Activated CD4-positive, alpha-beta T cell treated with anti-CD3 and anti-CD28 coated beads for 36 hours (primary cell): ENCODE measurements at places on chromosomes 1 and 21.

DNA sequence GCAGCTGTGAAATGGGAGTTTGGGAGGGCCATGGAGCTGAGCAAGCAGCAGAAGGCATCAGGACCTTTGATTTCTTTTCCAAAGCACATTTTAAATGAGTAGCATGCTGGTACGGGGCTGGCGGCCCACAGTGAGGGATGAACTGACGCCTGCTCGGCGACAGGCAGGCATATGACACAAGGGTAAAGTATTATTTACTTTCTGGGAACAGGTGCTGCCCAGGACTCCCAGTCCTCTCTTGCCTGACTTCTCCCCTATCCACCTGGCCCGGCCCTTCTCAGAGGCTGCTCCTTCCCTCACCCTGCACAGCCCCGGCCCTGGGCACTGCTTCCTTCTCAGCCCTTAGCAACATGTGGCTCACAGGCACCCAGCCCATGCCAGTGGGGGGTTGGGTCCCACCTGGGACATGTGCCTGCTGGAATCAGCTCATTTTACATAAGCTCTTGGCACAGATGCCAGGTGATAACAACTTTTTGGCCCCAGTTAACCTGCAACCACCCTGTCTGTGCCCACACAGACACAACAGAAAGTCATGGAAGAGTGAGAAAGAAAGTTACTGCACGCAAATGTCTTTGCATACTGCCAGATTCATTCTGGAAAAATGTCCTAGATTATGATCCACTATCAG, 112.3 kb upstream of the GADD45A start:
- no peak for DNase-seq

- DNase-seq, result no peak
Measured at GRCh38 chr1:239432255-239432654, 45.9 kb downstream of the CHRM3 start.

- DNase-seq, result no peak
Measured at GRCh38 chr1:92933459-92933858, 27.8 kb downstream of the DIPK1A start.

- DNase-seq, result no peak
Measured at GRCh38 chr1:23864801-23865542, 3.1 kb downstream of the FUCA1 start.

- DNase-seq, result no peak
Measured at GRCh38 chr1:43286533-43286932, 1.2 kb upstream of the C1orf210 start.

- no peak for DNase-seq
Measured at GRCh38 chr1:178004926-178005391, 35.1 kb upstream of the SEC16B start.

DNA sequence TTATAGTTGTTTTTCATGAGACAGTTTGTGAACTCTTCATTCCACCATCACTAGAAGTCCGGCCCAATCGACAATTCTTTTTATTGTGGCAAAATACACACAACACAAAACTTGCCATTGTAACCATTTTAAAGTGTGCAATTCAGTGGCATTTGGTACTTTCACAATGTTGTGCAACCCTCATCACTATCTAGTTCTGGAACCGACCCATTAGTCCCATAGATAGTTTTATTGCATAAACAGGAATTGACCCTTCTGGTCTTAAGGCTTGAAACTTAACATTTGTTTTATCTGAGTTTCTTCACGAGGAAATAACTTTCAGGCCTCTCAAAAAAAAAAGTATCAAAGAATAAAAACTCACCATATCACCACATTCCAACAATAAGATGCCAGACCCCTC, 8.8 kb upstream of the PPIE start:
- DNase-seq, result no peak

GRCh38 chr21:34892209-34892608, 156.9 kb downstream of the RUNX1 start:
- no peak for DNase-seq

GRCh38 chr1:93864175-93864574, 14.8 kb downstream of the DNTTIP2 start:
- no peak for DNase-seq

DNA sequence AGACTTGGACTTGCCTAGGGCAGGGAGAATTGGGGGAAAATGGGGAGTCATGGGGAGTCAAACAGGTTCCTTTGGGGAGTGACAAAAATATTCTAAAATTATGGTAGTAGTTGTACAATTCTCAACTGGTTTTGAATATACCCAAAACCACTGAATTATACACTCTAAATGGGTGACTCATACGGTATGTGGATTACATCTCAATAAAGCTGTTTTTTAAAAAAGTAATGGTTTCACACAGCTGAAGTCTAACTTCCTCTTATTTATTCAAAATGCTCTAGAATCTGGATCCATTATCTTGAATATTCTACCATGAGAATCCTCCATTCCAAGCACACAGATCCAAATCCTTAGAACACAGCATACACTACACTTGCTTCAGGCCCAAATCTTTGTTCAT, 11.1 kb downstream of the EIF4G3 start:
- no peak for DNase-seq

GRCh38 chr1:107748531-107748930, 216.4 kb downstream of the VAV3 start:
- no peak for DNase-seq

DNA sequence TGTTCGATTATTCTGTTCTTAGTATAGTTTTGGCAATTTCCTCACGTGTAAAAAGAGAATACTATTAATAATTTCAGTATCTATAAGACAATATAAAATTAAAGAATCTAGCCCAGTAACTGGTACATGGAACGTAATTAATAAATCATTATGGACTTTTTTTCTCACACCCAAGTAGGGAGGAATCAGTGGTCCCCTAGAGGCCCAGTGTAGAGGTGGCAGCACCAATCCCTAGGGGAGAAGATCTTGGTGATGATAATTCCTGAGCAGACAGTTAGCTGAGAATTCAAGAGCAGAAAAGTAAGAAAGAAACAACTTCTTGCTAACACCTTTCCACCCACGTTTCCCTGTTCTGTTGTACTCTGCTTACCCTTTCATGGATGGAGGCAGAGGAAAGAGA, 19.7 kb upstream of the SELE start:
- DNase-seq, result no peak

DNA sequence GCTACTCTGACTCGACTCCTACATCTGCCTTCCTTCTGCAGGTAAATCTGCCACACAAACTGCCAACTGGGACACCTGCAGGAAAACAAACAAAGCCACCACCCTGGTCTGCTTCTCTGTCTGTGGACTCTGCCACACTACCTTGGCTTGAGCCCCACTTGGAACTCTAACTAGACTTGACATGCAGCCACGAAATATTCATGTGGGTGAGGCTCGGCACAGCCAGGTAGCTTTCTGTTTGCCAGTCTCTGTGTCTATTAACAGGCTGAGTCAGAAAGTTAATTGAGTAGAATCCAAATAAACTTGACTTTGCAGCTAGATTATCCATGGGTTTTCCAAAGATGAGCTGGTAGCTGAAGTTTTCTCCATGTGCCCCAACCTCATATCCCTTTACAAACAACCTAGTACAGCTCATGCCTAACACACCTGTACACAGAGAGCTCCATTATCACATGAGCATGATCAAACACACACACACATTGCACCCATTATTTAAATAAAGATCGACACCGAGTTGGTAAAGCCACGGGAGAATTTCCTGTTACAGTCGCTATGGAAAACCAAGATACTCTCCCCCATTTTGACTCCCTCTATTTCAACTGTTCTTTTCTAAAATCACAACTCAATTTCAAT, 808 bp downstream of the C1orf116 start:
- no peak for DNase-seq

DNA sequence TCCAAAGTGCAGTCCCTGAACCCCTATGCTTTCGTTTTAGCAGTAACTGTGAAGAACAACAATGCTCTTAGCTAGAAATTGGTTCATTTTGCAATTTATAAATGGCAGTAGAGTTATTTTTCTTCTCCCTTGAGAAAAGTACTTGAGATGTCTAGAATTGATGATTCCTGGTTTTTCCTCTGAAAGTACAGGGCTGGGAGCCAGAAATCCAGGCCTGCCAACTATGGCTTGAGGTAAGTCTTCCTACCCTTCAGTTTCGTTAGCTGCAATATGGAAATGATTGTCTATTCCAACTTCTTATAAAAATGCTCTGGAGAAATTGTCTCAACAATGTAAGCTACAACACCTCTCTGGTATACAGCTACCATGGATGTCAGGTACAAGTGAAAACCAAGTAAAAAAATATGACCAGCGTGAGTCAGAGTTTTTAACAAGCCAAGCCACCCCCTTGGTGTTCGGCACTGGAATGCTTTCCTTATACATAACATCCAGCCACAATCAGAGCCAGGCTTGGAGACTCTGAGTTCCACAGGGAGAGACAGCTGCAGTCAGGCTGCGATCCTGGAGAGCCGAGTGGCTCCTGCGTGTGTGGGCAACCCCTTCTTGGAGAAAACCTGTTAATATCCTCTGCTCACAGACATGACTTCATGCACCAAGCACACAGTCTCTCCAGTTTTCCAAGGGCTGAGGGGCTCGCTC, 22.0 kb downstream of the TSPAN2 start:
- DNase-seq, result no peak

DNA sequence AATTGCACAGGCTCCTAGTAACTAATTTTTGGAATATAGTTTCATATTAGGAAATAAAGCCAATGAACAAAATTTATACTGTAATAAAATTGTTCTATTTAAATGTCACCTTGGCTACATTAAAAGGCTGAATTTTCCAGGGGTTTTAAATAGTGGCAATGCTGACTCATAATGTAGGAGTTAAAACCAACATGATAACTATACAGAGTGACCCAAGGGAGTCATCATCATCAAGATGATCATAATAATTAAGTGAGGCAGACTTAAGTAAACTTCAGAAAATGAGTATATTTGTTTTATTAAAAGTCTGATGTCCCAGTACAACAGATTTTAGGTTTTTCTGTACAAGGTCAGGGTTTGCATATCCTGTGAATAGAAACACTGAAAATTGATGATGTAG, 183.4 kb downstream of the PLPPR4 start:
- no peak for DNase-seq

- no peak for DNase-seq
Measured at GRCh38 chr1:95426772-95427171, 192.8 kb downstream of the RWDD3 start.

- no peak for DNase-seq
Measured at GRCh38 chr1:115289940-115290339, 48.1 kb downstream of the NGF start.

- DNase-seq, result peak; percentile 18
Measured at GRCh38 chr1:204073837-204074273, 940 bp downstream of the SOX13 start.

GRCh38 chr1:226985239-226985838, 45.2 kb downstream of the COQ8A start:
- DNase-seq, result no peak

DNA sequence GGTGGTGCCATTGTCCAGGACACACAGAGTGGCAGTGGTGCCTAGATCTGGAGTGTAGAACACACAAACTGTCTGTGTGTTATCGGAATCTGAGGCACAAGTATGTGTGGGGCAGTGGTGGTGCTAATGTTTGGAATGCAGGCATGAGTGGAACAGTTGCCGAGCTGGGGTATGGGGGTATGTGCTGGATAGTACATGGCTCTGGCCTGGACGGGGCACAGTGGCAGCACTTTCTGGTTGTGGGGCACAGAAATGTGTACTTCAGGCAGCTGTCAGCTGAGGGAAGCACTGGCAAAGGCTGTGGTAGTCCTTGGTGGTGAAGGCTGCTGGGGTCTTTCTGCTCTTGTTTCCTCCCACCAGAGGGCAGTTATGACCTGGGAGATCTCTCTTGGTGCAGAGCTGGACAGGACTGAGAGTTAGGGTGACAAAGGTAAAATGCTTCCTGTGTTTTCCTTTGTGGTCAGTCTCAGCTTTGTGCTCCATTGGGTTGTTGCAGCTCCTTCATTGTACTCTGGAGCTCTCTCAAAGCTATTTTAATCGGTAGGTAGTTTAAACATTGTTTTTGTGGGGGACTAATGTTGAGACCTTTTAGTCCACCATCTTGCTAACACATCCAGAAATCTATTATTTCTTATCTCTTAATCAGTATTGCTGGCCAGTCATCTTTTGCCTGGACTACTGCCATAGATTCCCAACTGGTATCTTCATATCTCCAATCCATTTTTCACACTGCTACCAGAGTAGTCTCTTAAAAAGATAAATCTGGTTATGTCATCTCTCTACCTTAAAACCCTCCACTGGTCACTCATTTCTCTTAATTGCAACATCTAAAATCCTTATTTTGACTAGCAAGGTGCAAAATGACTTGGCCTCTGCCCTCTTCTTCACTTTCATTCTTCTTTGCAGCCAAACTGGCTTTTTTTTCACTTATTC, 83.9 kb upstream of the NBPF4 start:
- no peak for DNase-seq

GRCh38 chr1:153608742-153609584, 4.0 kb downstream of the S100A16 start:
- no peak for DNase-seq

DNA sequence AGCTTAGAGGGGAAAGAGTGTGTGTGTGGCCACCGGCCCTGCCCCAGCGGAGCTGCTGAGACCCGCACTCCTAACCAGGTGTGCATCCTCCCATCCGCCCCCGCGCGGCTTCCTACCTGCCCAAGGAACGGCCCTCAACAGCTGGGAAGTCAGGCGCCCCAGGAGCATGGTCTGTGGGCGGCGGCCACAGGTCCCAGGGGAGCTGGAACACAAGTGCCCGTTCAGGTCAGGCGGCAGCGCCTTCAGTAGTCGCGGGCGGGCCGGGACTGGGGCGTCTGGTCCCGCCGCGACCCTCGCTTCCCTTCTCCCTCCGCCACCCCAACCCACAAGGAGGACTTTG, 448 bp downstream of the AURKAIP1 start:
- peak; percentile 47 for DNase-seq

GRCh38 chr1:37171691-37172090, 137.4 kb upstream of the GRIK3 start:
- DNase-seq, result no peak

DNA sequence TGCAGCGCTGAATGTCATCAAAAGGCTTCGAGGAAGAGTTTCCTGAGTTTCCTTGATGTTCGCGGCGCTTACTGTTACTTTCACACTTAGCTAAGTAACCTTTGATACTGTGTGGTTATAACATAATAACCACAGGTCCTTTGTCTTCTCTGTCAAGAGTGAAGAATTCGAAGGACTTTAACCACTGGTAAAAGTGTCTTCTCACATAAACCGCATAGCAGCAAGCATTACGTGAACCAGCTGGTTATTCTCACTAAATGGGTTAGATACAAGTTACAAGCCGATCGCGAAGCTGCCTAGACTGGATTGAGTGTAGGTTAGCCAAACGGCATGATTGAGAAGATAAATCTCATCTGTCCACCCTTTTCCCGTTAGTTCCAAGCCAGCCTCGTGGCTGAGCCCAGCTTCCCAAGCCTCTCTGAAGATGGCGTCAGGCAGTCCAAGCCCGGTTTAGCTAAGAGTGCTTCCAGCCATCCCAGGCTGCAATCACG, 18.3 kb upstream of the IFNGR2 start:
- peak; percentile 54 for DNase-seq

- DNase-seq, result no peak
Measured at GRCh38 chr21:27047658-27048314, 80.9 kb upstream of the ADAMTS5 start.

DNA sequence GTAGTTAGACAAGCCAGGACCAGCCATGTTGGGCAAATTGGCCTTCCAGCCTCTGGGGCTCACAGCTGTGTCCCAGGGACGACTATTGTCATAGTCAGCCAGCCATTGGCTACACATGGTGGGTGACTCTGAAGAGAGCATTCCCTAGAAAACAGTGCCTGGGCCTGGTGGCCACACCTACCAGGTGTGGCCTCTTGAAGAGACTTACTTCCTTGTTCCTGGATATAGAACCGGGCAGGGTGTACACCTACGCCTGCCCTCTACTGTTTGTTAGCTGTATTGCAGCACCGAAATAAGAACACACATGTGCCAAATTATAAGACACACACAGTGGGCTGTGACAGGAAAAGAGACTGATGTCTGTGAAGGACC, 134.6 kb upstream of the ARHGEF16 start:
- peak; percentile 71 for DNase-seq

- no peak for DNase-seq
Measured at GRCh38 chr1:156006666-156007376, 13.9 kb downstream of the SSR2 start.
